Myocyte (in vitro differentiated cells): ENCODE measurements at places on chromosomes 6 and 20. TPM values are rescaled to one million over a fixed set of nuclear protein-coding genes. Genes with fewer than 3 reads are reported as not detected.

CCDC170 gene
- 0.21 TPM in 1 of 2 replicates, not detected in the other for total RNA-seq

IP6K3 gene
- total RNA-seq: 70.3 and 72.6 TPM in 2 replicates

GRCh38 chr6:55299286-55299985, 27.8 kb upstream of the GFRAL start:
- DNase-seq: no peak

DNA sequence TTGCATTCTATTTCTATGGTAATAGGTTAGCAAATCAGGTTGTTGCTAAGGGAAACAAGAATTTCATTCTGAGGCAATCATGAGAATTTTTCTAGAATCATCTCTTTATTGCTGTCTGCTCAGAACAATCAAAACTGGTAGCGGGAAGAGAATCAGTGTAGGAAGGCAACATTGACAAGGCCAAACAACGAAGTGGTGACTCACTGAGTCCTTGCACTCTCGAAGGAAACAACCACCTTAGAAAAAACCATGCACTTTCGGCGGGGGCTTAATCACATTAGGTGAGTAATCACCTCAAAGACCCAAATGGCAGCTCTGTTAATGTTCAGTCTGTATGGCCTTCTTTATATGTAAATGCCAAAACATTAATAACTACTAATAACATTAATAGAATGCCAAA, 78.8 kb upstream of the MAP7 start:
- DNase-seq: no peak

GRCh38 chr20:20513720-20514119, 145.8 kb downstream of the INSM1 start:
- DNase-seq: no peak
